Hematopoietic multipotent progenitor cell (in vitro differentiated cells): ENCODE measurements at places on chromosomes 1 and 21.

- DNase-seq: no peak
These were observed 6.7 kb downstream of the C1orf115 start for GRCh38 chr1:220696863-220697231.

GRCh38 chr21:25422610-25423608 lies 184.4 kb downstream of the MRPL39 start:
- no peak for DNase-seq

DNA sequence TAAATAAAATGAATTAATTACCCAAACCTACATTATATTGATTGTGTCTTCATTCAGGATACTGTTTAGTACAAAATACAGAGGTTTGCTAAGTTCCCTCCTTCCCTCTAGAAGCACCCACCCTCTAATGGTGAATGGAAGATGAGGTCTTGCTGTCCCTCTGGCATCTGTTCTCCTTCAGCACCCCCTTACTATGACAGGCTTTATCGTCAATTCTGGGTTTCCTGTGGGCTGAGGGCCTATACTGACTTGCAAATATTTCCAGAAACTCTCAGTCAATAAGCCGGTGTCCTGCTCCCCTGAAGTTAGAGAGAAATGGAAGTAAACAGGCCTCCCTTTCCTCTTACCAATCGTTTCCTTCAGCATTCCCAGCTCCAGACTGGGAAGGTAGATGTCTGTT lies 13.2 kb downstream of the LAX1 start:
- no peak for DNase-seq

DNA sequence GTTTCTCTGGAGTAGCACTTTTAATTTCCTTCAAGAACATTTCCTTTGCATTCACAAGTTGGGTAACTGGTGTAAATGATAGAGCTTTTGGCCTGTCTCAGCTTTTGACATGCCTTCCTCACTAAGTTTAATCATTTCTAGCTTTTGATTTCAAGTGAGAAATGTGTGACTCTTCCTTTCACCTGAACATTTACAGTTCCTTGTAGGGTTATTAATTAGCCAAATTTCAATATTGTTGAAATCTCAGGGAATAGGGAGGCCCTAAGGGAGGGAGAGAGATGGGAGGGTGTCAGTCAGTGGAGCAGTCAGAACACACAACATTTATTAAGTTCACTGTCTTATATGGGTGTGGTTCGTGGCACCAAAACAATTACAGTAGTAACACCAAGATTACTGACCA lies 14.2 kb downstream of the AADACL3 start:
- no peak for DNase-seq
